ENCODE measurements at places on chromosomes 2 and 18. TPM values are rescaled to one million over a fixed set of nuclear protein-coding genes. Genes with fewer than 3 reads are reported as not detected.

The PHOSPHO2 gene
- 1.2 TPM for total RNA-seq

The EFEMP1 gene
- total RNA-seq = not detected

- H3K27ac ChIP-seq = no peak overlapping the region
These were observed 280.5 kb downstream of the TCF4 start for GRCh38 chr18:55307505-55307904.

- H3K27me3 ChIP-seq = peaks cover 18% of the 10 kb centered on the region
- H3K4me3 ChIP-seq = no peak overlapping the region
- H3K27ac ChIP-seq = no peak overlapping the region
- no peaks in the 10 kb centered on the region for H3K4me1 ChIP-seq
- DNase-seq = no peak
- H3K36me3 ChIP-seq = peaks cover 4% of the 10 kb centered on the region
These were observed 175.7 kb downstream of the ASB1 start for GRCh38 chr2:238602223-238602960.

- no peak overlapping the region for H3K4me3 ChIP-seq
- H3K27me3 ChIP-seq = peaks cover 54% of the 10 kb centered on the region
- DNase-seq = no peak
- H3K27ac ChIP-seq = no peak overlapping the region
These were observed 4.8 kb upstream of the CELF4 start for GRCh38 chr18:37570336-37570930.

GRCh38 chr2:51795248-51795888, 763.4 kb upstream of the NRXN1 start:
- no peaks in the 10 kb centered on the region for H3K27me3 ChIP-seq
- DNase-seq = peak; percentile 8
- H3K36me3 ChIP-seq = no peaks in the 10 kb centered on the region
- H3K4me1 ChIP-seq = no peaks in the 10 kb centered on the region
- no peak overlapping the region for H3K27ac ChIP-seq
- H3K4me3 ChIP-seq = no peak overlapping the region

DNA sequence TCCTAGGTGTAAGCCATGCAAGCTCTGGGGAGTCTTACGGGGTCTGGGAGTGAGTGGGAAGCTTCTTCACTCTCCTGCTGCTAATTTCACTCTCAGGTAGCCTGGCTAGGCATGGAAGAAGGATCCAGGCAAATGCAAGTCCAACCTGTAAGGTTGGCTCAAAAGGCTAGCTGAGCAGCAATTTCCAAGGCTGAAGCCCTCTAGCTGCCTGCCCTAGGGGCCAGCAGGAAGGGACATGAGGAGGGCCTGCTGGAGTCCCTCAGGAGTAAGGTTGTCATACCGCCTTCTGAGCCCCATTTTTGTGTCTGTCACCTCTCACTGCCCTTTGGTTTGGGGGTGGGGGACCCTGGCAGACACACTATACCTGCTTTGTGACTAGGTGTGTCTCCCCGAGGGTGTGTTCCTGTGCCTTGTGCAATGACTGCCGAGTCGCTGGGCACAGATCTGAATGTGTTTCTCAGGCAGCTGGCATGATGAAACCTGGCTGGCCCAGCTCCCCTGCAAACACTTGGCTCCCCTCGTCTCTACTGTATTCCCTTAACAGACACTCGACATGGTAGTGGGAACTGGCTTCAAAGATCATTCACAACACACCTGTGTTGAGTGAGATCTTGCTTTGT, 123.9 kb upstream of the FAM136A start:
- H3K4me3 ChIP-seq = no peak overlapping the region
- no peaks in the 10 kb centered on the region for H3K36me3 ChIP-seq
- H3K27me3 ChIP-seq = no peaks in the 10 kb centered on the region
- no peaks in the 10 kb centered on the region for H3K4me1 ChIP-seq
- no peak overlapping the region for H3K27ac ChIP-seq

- no peaks in the 10 kb centered on the region for H3K36me3 ChIP-seq
- no peak overlapping the region for H3K27ac ChIP-seq
- DNase-seq = no peak
- no peaks in the 10 kb centered on the region for H3K4me1 ChIP-seq
These were observed 2.6 kb downstream of the BOD1L2 start for GRCh38 chr18:57149531-57149930.

DNA sequence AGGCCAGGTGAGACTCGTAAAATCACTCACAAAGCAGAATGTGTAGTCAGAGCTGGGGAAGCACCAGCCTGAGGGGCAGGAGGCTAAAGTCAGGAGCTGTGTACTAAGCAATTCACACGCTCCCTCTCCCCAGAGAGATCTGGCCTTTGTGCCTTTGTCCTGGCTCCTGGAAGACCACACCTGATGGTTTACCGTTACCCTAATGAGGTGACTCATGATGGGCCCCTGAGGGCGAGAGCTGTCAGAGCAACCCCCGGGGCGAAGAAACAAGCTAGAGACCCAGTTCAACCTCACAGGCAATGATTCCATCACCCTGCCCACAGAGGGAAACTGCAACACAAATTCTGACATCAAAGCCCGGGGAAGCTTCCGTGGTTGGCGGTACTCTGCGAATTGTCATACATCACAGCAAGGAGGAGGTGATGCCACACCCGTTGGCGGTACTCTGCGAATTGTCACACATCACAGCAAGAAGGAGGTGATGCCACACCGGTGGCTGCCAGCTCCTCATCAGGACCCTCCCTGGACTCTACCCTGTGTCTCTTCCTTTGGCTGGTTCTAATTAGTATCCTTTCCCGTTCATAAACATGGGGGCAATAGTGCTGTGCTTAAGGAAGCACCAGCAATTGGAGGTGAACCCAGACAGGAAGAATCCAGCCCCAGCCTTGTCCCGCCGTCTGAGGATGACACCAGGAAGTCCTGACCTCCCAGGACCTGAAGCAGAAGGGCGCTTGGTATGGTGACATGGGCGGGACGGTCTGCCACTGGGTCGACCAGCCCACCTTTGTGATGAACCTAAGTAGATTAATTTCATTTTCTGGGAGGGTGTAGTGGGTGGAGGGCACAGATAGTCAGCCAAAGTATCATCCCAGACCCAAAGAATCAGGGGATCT, 30.5 kb downstream of the B3GNT7 start:
- peak; percentile 53 for DNase-seq
- peaks cover under 1% of the 10 kb centered on the region for H3K27me3 ChIP-seq
- peaks cover 2% of the 10 kb centered on the region for H3K36me3 ChIP-seq
- H3K4me1 ChIP-seq = peaks cover 14% of the 10 kb centered on the region
- no peak overlapping the region for H3K27ac ChIP-seq

- DNase-seq = no peak
- H3K4me1 ChIP-seq = no peaks in the 10 kb centered on the region
- no peaks in the 10 kb centered on the region for H3K36me3 ChIP-seq
- no peak overlapping the region for H3K27ac ChIP-seq
- peaks cover 2% of the 10 kb centered on the region for H3K27me3 ChIP-seq
- no peak overlapping the region for H3K4me3 ChIP-seq
These were observed 123.3 kb downstream of the PXDN start for GRCh38 chr2:1621041-1621440.

DNA sequence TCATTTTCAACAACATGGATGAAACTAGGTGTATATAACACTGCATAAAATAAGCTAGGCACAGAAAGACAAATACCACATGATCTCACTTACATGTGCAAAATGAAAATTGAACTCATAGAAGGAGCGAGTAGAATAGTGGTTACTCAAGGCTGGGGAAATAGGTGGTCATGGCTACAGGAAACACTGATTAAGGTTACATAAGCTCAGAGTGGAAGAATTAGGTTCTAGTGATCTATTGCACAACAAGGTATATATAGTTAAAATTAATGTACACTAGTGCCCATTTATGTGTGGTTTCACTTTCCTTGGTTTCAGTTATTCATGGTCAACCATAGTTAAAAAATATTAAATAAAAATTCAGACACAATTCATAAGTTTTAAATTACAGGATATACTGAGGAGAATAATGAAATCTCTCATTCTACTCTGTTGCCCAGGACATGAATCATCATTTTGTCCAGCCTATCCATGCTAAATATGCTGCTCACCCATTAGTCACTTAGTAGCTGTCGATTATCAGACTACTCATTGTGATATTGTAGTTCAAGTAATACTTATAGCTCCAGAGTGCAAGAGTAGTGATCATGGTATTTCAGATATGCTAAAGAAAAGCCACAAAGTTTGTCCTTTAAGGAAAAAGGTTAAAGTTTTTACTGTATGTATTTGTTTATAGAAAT, 1530.9 kb upstream of the LRRTM1 start:
- H3K36me3 ChIP-seq = no peaks in the 10 kb centered on the region
- H3K27me3 ChIP-seq = no peaks in the 10 kb centered on the region
- no peak overlapping the region for H3K4me3 ChIP-seq
- H3K27ac ChIP-seq = no peak overlapping the region
